ENCODE measurements at places on chromosomes 11 and 22.

GRCh38 chr11:80521592-80521991 lies 1080.8 kb upstream of the TENM4 start:
- no peak for ATAC-seq

- peak; percentile 23 for ATAC-seq
Measured at GRCh38 chr11:74397501-74398243, 561 bp downstream of the PGM2L1 start.

GRCh38 chr11:109914038-109914437 lies 179.2 kb upstream of the ZC3H12C start:
- no peak for ATAC-seq

DNA sequence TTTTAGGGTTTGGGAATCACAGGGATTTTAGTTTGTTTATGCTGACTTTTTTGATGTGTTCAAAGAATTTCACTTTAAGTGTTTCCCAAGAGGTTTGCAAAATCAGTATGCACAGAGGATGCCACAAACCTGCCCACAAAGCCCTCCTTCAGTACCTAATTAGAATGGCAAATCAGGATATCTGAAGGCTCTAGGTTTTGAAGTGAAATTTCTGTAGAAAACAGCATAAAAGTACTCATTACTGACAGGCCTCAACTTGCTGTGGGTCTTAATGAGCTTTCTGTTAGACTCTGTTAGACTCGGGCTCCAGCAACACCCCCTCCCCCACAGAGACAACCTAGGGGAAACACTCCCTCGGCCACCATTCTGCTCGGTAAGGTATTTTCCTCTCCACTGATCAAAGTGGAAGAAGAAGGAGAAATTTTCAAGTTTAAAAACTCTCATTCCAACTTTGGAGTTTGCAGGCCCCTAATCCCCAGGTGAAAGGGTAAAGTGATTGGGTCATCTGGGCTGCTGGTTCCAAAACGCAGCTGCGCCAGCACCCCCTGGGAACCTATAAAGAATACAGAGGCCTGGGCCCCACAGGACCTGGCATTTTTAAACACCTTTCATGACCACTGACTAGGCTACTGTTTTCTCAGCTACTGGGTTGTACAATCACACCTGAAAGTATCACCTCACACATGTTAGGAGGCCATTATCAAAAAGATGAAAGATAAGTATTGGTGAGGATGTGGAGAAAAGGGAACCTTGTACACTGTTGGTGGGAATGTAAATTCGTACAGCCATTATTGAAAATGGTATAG lies 67.5 kb downstream of the PLEKHA7 start:
- peak; percentile 79 for ATAC-seq

DNA sequence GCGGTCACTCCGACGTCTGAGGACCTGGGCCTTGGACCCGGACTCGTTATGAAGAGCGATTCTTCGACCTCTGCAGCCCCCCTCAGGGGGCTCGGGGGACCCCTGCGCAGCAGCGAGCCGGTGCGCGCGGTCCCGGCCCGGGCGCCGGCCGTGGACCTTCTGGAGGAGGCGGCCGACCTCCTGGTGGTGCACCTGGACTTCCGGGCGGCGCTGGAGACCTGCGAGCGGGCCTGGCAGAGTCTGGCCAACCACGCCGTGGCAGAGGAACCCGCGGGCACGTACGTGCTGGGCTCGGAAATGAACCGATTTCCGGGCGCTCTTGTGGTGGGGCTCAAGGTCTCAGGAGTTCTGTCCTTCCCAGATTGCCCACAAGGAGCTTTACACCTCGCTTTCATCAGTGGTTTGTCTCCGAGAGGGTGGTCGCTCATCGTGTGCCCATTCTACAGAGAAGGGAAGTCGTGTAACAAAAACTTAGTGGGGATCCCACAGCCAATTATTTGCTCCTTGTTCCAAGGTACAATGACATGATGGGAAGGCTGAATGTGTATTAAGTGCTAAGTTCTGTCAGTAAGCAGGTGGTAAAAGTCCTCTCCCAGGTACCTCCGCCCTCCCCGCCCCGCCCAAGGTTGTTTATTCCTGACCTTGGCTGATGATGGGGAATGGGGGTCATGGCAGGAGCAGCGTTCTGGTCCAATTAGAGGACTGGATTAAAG lies 695 bp downstream of the PEX26 start:
- peak; percentile 50 for ATAC-seq

DNA sequence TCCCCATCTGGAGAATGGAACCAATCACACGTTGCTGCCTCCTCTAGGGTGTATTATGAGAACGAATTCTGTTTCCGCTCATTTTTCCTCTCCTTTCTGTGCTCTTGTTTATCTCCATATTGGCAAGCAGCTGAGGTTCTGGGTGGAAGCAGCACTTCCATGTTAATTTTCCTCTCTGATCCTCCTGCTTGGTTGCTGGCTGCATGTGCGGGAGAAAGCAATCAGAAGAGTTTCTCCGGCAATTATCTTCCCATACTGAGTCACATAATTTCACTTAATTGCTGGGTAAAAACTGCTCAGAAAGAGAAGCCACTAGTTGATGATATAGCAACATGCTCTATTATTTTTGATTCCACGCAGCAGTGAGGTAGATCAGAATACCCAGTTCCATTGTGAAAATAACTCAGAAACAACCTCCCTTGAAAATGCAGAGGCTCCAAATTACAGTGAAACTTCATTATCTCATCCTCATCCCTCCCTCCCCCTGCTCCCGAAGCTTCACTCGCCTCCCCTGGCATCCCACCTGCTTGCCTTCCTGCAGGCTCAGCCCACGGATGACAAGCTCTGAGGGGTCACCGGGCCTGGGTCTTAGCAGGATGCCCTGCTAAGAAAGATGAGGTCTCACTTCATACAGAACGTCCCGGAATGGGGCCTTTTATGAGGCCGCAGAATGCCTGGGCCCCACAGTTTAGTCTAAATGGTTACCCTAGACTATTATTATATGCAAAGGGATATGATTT lies 20.4 kb downstream of the FXYD6 start:
- ATAC-seq, result no peak

GRCh38 chr11:120335556-120335907 lies 681 bp upstream of the ARHGEF12 start:
- ATAC-seq, result peak; percentile 31

- ATAC-seq, result no peak
Measured at GRCh38 chr11:33452836-33453624, 195.8 kb downstream of the HIPK3 start.

DNA sequence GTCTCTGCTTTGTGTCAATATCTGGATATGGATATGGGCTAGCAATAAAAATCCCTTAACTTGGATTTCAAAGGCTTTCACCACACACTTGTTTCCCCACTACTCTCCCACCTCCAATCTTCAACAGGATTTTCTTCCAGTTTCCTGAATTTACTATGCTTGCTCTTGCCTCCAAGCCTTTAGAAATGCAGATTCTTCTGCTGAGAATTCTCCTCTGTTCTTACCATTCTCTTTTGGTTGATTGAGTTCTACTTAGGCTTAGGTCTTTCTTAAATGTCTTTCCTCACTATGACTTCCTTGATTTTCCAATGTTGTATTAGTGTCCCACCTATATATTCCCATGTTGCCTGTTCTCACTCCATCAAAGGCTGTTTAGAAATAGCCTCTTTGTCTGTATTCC lies 1502.4 kb upstream of the TENM4 start:
- no peak for ATAC-seq

DNA sequence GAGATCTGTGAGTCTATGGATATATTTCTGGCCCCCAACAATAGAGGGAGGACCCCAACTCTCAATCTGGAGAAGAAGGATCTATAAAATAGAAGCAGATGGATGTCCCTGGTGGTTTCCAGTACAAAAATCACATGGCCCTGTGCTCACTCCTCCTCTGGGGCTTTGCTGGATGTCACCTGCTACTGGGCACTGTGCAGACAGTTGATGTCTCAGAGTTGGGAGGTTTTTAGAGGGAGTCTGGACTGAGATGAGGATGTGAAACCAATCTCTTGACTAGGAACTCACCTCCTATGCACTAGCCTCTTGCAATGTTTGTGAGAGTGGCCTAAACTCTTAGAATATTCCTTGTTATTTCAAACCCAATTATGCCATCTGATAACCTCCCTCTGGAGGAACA lies 107.2 kb downstream of the SCN3B start:
- ATAC-seq, result no peak

DNA sequence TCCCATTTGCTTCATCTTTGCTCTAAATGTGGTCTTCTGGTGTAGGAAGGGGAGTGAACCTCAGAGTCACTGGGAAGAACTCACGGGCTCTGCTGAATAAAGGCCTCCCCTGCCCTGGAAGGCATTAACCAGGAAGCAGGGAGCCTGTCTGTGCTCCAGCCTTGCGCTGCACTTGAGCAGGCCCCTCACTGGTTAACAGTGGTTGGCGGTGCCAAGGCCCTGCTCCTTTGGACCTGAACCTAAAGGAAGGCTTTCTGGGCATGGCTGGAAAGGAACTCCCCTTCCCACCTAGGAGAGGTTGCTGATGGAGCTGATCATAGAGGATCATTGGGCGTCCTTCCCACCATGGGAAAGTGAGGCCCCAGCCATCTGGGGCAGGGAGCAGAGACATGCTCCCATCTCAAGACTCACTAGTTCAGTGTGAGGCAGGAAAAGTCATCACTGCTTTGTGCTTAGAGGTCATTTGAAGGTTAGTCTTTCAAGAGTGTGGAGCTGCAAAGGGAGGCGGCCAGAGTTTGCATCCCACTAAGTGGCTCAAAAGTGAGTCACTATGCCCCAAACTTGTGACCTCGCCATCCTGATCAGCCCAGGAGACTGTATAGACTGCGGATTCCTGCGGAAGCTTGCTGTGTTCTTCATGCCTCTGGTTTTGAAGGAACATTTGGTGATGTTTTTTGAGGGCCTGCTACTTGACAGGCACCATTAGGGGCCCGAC lies 50.4 kb downstream of the DBX1 start:
- ATAC-seq, result no peak

GRCh38 chr22:36743591-36744412 lies 32.1 kb downstream of the IFT27 start:
- ATAC-seq, result no peak

- ATAC-seq, result no peak
Measured at GRCh38 chr22:23059284-23059948, 10.9 kb upstream of the GNAZ start.

GRCh38 chr22:28822930-28823551 lies 22.7 kb upstream of the XBP1 start:
- peak; percentile 50 for ATAC-seq

GRCh38 chr11:103024086-103024485 lies 67.9 kb downstream of the DCUN1D5 start:
- ATAC-seq, result no peak

DNA sequence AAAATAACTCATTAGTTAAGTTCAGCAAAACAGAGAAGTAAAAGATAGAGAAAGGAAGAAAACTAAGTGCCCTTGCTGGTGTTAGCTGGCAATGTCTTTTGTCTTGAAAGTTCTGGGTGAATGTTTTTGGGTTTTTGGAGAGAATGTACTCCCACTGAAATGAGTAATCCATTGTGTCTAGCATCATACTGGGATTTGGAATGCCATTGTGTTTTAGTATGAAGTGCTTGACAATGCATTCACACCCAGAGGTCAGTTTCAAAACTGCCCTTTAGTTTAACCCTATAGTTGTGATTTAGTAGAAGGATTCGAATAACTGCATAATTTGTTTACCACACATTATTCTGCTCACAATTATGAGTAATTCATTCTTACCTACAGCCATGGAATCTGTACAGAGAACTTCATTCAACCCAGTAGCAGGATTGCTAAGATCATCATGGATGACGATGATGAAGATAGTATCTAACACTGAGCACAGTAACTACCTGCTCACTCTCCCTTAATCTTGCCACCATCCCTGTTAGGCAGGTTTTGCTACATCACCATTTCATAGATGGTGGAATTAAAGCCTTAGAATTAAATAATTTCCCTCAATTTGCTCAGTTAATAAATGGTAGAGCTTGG lies 33.9 kb downstream of the MAML2 start:
- peak; percentile 48 for ATAC-seq

- peak; percentile 55 for ATAC-seq
Measured at GRCh38 chr22:37222440-37222971, 10.2 kb upstream of the SSTR3 start.

GRCh38 chr11:17930544-17931125 lies 82.2 kb downstream of the SERGEF start:
- ATAC-seq, result no peak

GRCh38 chr22:32880061-32880460 lies 78.6 kb downstream of the TIMP3 start:
- no peak for ATAC-seq

GRCh38 chr11:123434262-123434661 lies 4.2 kb downstream of the GRAMD1B start:
- ATAC-seq, result no peak

DNA sequence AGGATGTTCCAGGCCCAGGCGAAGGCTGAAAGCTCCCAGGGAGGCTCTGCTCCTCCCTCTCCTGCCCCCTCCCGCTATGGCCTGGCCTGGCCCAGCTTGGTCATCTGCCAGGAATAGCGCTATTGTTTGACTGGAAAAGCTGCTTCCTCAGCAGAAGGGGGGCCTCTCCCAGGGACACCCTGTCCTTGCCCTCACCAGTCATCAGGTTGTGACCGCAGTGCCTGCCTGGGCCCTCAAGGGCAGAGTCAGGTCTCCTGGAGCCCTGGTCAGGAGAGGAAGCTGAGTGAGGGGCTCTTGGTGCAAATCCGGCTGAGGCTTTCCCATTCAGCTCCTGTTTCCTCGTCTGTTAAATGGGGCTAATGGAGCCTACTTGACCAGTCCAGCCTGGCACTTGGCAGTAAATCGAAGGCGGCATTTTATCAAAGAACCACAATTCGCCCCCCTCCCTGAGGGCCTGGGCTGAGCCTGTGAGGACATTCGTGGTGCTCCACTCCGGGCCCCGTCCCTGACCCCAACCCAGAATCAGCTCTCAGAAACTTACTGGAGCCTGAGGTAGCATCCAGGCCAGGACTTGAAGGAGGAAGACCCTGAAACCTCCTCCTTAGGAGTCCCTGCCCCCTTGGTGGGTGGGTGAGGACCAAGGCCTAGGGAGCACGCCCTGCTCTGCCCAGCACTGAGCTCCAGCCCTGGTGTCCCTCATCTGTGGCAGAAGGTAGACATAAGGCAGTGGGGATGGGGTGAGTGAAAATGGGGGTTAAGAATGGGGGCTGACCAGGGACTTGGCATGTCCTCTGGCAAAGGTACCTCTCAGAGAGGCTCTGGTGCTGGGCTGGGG lies 2.0 kb upstream of the CASTOR1 start:
- ATAC-seq, result no peak

GRCh38 chr11:119680541-119681360 lies 48.2 kb downstream of the NECTIN1 start:
- no peak for ATAC-seq
